Activated T-helper 1 cell treated with anti-CD3 and anti-CD28 coated beads, Interleukin-2, amount 50 U/mL, for 16 hours (primary cell): ENCODE measurements at places on chromosomes 12 and 14.

DNA sequence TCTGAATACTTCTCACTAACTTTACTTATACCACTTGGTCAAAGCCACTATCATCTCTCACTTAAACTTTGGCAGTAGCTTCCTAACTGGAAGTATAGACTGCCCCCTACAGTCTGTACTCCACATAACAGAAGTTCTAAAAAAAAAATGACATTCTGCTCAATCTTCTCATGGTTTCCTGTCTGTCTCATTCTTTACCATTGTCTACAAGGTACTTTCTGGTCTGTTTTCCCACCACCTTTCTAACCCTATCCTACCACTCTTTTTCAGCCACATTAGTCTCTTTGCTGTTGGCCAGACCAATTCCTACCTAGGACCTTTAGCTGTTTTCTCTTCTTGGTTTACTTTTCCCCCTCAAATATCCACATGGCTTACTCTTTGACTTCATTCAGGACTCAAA, 14.7 kb downstream of the CPSF6 start:
- no peak for DNase-seq

DNA sequence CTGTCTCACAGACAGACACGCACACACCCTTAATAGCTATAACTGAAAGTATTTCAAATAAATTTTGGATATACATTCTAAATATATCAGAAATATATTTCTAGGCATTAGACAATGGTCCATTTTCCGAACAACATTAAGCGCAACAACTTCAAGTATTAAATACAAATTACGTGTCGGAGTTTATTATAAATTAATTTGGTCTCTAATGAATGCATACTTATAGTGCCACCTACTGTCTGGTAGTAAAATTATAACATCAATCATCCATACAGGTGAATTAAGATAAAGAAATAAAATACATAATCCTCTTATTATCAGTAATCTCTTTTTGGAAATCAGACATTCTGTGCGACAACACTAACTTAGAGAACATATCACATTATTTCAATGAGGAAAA, 27.2 kb upstream of the CMAS start:
- DNase-seq, result no peak

DNA sequence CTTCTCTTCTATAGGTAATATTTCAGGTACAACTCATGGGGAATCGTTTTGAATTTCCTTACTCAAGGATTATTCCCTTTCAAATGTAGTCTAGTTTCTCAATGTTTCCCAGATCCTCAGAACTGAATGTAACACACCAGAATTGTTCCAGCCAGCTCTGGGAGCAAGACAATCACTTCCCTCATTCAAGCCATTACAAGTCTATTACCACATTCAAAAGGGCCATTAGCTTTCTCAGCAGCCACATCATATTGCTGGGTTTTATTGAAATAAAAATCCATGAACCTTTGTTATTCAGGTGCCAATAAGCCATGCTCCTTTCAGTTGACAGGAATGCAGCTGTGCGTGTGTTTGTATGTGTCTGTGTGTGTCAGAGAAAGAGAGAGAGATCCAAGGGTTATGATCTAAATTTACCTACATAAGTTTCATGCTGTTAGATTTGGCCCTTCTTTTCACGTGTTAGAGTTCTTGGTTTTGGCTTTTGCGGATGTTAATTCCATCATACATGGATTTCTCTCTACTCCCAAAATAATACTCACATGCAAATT, 357.7 kb downstream of the BCAT1 start:
- DNase-seq, result no peak

GRCh38 chr12:52691841-52692150, 11.5 kb downstream of the KRT77 start:
- DNase-seq, result no peak

GRCh38 chr12:77388445-77389265, 323.3 kb upstream of the E2F7 start:
- no peak for DNase-seq

DNA sequence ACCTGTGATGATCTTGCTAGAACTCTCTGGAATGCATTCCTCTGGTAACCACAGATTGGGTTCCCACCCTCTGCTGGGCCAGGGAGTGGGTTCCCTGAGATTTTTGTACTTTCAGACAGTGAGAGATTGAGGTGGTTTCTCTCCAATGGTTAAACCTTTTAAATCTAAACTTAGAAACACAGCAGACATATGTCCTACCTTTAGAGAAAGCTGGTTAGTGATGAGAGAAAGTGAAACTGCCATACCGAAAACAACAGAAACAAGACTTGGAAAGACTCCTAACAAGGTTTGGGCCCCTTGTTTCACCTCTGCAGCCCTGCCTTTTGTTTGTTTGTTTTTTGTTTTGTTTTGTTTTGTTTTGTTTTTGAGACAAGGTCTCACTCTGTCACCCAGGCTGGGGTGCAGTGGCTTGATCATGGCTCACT, 9.7 kb upstream of the SGPP1 start:
- DNase-seq, result no peak

DNA sequence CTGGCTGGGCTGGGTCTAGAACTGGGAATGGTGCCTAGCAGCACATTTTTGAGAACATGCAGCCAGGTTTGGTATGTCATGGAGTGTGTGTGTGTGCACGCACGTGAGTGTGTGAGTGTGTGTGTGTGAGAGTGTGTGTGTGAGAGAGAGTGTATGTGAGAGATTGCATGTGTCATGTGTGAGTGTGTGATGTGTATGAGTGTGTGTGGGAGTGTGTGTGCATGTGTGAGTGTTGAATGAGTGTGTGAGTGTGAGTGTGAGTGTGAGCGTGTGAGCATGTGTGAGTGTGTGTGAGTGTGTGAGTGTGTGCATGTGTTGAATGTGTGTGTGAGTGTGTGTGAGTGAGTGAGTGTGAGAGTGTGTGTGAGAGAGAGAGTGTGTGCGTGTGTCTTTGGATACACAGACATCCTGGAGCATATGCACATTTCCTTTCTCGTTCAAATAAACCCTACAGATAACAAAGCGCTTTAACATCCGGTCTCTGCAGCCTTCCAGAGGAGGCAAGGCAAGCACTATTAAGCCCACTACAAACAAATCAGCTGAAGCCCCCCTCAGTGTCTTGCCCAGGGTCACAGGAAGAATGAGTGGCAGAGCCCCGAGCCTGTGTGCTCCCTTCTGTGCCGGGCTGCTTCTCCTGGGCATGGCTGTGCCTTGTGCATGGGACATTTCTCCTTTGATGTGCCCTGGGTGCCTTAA, 108.7 kb upstream of the ETV6 start:
- DNase-seq, result no peak

DNA sequence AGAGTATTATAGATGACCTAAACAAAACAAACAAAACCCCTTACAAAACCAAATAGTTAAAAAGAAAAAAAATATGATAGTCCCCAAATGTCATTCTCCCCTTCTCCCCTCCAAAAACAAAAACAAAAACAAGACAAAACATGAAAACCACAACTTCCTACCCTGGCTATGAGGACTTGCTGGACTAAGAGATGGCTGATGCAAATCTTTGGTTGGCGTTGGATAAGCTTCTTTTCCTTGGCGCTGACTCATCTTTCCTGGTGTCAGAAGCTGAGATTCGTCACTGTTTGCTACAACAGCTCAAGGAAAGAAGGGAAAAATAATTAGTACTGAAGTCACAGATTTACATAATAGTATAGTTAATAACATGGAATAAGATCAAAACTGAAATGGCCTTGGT, 102.5 kb upstream of the BBS10 start:
- DNase-seq, result no peak

- no peak for DNase-seq
Observed at GRCh38 chr14:50785457-50786063, 45.4 kb downstream of the NIN start.

DNA sequence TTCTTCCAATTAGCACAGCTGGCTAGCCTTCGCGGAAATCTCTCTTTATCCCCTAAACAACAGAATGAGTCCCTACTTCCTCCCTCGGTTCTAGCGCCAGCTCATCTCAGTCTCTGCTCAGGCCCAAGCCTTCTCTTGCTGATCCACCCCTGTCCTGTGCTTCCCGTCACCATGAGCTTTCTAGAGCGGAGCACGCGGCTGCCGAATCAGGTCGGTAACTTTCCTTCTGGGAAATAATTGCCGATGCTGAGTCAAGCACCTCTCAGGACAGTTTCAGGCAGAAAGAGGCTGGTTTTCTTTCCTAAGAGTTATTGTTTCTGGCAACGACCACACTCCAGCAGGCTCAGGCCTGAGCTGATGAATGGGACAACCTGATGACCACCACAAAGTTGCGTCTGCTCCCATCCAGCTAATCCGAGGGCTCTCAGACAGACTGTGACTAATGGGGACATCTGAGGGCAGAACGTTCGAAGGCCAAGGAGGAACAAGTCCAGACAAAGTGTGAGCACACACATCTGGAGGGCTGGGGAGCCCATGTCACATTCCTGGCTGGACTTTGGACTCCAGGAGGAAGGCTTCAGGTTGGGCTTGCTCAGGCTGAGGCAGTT, 13.6 kb upstream of the GPR68 start:
- DNase-seq, result no peak

DNA sequence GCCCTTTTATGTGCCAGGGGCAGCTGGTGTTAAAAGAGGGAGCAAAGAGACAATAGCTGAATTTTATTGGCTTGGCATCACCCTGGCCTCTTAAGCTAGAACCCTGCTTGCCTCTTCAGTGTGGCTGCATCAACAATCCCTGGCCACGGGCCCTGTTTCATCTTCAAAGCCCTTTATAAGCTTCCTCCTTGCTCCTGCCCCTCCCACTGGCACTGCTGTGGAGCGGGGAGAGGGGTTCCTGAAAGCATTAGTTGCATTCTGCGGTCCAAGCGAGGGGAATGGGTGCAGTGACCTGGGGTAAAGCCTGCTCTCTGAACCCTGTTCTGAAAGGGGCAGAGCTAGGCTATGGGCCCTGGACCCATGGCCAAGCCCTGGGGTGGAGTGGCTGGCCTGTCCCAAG, 220 bp upstream of the KRT83 start:
- no peak for DNase-seq

DNA sequence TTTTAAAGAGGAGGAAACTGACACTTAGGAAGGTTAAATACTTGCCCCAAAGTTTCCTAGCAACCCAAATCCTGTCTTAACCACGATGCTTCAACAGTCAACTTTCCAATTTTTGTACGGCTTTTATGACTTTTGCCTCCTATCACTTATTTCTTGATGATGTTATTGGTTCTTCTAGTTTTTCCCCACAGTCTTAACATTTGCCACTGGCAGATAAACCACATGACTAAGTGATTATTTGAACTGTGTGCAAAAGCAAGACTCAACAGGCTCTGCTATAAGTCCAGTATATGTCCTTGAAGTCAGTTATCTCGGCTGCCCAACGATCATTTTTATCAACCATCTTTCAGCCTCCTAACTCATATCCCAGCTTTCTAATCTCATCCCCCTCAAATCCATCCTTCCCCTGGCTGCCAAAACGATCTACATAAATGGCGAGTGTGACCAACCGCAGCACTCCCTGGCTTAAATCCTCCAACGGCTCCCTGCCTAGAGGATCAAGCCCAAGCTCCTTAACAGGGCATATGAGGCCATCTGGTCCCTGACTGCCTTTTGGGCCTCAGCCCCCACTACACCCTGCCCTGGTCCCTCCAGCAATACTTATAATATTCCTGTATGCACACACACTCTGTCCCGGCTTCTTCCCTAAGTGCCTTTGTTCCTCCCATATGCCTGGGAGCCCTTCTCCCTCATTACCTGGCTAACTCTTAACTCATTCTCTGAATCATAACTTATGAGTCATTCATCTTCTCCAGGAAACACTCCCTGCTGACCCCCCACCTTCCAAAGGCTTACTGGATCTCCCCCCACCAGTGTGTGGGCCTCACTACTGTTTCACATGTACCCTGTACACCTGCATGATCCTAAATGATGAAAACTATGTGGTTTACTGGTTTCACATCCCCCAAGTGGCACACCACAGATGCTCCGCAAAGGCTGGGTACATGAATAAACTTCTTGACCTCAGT, 8.8 kb downstream of the VPS37B start:
- peak; percentile 26 for DNase-seq

DNA sequence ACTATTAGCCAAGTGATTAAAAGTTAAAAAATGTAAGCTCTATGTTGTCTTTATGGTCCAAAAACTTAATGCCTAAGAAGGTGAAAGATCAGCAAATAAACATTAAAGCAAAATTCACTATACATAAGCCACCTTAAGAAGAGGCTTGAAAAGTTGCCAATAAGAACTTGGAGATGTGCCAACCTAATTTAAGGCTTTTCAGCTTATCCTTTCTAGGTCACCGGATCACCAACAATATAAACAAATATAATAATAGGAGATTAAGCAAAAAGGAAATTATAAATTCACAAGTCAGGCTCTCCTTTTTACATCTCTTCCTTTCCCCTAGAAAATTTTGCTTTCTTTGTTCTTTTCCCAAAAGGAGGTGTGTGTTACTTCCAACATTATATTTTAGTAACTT, 30.9 kb downstream of the SLC2A3 start:
- no peak for DNase-seq

DNA sequence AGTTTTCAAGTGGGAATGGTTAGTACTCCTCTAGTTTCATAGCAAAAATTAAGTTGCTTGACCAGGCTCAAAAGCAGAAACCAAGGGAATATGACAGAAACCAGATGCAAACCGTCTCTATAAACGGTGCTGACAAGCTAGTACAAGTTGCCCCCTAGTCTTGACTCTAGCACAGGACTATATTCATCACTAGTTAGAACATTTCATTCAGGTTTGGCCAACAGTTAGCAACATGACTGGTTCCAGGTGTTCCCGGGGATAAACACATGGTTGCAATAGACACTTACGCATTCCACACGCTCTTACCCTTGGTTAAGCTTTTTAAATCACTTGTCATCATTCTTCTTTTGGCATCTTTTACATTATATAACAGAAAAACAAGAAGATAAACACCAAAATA, 103.6 kb downstream of the SCFD1 start:
- DNase-seq, result no peak

- DNase-seq, result no peak
Observed at GRCh38 chr12:106147956-106148355, 9.2 kb upstream of the NUAK1 start.

DNA sequence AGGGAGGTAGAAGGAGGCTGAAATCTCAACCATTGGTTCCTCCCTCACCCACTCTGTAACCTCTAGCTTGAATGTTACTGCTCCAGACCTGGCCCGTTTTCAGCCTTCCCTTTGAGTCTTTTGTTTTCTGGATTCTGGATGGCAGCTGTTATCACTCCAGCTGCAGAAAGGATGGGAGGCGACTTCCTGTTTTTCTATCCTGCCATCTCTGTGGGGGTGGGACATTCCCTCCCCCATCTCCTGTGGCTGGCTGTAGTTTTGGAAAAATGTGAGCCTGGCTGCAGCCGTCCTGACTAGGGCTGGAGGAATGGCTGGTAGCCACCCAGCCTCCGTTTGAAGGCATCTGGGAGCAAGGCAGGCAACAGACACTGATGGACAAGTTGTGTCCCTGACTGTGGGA, 2.9 kb upstream of the PPFIBP1 start:
- DNase-seq, result no peak
